ENCODE measurements at places on chromosomes 11 and 22.

GRCh38 chr11:126112547-126112946 lies 49.9 kb upstream of the CDON start:
- no peak for DNase-seq

DNA sequence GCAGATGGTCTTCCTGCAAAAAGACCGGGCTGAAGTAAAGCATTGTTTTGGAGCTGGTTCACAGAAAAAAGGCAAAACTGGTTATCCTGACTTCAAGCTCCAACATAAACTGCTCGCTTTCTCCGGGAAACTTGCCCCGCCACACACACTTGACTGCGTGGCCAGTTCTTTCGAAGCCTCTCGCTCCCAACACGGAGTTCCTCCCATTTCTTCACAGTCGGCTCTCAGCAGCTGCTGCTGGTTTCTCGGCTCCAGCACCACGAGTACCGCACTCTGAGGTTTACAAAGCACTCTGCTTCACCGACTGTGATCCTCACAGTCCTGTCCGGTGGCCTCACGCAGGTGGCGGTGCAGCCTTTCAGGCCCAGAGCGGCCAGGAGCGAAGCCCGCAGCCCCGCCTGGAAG lies 264 bp downstream of the CHEK1 start:
- no peak for DNase-seq

- no peak for DNase-seq
Observed at GRCh38 chr22:46135611-46136485, 14.5 kb upstream of the PPARA start.

GRCh38 chr11:108559904-108560303 lies 33.7 kb downstream of the EXPH5 start:
- no peak for DNase-seq

DNA sequence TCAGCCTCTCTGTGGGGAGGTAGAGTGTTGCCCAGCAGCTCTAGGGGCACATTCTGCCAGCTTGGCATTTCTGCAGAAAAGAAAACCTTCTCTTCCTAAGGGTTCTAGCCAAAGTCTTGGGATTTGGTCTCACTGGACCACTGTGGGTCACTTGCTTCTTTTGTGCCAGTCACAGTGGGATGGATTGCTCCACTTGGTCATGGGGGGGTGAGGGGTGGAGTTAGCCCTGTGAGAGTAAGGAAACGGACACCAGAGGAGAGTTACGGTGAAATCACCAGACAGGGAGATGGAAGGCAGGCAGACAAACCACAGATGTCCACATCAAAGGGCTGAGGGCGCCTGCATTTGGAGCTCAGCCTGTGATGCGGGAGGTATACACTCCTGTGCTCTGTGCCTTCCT lies 10.8 kb downstream of the SGSM1 start:
- DNase-seq: no peak

GRCh38 chr11:127873478-127873877 lies 713.9 kb downstream of the ETS1 start:
- DNase-seq: no peak

DNA sequence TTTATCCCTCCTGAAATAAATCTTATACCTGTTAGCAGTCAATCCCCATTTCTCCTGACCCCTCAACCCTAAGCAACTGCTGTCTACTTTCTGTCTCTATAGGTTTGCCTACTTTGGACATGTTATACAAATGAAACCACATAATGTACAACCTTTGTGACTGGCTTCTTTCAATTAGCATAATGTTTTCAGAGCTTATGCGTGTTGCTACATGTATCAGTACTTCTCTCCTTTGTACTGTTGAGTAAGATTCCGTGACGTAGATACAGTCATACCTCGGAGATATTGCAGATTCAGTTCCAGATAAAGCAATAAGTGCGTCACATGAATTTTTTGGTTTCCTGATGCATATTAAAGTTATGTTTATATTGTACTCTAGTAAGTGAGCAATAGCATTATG lies 127.3 kb downstream of the MORC2 start:
- no peak for DNase-seq

- DNase-seq: no peak
Observed at GRCh38 chr11:45209000-45209879, 62.8 kb downstream of the PRDM11 start.

DNA sequence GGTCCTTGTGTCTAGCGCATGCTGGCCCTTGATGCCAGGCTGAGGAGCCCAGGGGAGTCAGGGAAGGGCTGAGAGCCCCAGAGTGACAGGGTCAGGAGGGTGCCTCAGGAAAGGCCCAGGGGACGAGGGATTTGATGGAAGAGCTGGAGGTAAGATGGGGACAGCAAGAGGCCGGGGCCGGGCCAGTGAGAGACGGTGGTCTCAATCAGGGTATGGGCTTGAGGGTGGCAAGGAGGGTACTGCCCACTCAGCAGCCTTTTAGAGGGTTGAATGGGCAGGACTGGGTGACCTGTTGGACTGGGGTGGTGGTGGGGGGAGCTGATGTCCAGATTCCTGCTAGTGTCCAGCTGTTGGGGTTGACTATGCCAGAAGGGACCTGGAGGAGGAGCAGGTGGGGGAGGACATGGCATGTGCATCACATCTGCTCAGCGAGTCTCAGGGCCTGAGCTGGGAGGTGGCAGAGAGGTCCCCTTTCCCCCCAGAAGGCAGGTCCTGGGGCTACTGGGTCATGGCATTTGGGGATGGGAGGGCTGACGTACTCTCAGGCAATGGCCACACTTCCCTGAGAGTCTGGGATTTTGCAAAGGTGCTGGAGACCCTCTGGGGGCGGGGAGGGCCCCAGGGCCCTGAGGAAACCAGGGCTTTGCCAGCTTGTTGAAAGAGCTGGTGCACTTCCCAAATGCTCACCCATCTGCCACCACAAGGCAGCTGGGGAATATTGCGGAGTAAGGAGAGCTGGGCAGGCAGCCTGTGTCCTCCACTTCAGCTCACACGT lies 18.4 kb downstream of the MYO7A start:
- DNase-seq: peak; percentile 36

DNA sequence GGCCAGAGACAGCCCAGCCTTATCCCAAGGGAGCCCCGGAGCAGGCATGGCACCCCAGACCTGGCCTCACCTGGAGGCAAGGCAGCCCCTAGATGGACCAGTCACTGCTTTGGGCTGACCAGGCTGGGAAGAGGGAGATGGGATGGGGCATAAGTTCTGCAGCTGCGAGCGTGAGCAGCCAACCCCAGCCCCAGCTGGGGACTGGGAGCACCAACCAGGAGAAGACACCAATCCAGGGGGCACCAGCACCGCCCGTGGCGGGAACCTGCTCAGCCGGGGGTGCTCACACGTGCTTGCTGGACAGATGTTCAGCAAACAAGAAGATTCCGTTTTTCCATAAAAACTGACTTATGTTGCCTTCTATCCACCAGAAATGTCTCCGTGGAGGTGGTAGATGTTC lies 16.2 kb upstream of the FADD start:
- no peak for DNase-seq

DNA sequence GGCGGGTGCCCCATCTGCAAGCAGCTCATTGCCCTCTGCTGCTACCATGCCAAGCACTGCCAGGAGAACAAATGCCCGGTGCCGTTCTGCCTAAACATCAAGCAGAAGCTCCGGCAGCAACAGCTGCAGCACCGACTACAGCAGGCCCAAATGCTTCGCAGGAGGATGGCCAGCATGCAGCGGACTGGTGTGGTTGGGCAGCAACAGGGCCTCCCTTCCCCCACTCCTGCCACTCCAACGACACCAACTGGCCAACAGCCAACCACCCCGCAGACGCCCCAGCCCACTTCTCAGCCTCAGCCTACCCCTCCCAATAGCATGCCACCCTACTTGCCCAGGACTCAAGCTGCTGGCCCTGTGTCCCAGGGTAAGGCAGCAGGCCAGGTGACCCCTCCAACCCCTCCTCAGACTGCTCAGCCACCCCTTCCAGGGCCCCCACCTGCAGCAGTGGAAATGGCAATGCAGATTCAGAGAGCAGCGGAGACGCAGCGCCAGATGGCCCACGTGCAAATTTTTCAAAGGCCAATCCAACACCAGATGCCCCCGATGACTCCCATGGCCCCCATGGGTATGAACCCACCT lies 28.0 kb upstream of the L3MBTL2 start:
- no peak for DNase-seq

DNA sequence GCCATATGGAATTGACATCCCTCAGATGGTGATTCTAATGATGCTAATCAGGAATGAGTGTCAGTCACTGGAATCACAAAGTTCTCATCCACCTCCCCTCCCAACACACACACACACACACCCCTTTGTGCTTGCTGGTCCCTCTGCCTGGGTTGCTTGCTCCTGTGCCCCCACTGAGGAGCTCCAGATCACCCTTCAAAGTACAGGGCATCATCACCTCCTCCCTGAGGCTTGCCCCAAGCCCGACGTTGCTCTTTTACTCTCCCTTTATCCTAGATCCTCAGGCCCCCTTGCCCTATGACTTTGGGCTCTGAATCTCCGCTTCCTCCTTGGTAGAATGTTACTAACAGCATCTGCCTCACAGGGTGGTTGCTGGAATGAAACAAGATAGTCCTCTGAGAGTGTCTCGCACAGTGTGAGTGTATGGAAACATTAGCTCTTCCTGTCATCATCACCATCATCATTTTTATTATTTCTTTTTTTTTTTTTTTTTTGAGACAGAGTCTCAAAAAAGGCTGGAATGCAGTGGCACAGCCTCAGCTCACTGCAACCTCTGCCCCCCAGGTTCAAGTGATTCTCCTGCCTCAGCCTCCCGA lies 3.4 kb downstream of the TOM1 start:
- no peak for DNase-seq

GRCh38 chr22:17638182-17638431 lies 450 bp upstream of the BCL2L13 start:
- peak; percentile 52 for DNase-seq

DNA sequence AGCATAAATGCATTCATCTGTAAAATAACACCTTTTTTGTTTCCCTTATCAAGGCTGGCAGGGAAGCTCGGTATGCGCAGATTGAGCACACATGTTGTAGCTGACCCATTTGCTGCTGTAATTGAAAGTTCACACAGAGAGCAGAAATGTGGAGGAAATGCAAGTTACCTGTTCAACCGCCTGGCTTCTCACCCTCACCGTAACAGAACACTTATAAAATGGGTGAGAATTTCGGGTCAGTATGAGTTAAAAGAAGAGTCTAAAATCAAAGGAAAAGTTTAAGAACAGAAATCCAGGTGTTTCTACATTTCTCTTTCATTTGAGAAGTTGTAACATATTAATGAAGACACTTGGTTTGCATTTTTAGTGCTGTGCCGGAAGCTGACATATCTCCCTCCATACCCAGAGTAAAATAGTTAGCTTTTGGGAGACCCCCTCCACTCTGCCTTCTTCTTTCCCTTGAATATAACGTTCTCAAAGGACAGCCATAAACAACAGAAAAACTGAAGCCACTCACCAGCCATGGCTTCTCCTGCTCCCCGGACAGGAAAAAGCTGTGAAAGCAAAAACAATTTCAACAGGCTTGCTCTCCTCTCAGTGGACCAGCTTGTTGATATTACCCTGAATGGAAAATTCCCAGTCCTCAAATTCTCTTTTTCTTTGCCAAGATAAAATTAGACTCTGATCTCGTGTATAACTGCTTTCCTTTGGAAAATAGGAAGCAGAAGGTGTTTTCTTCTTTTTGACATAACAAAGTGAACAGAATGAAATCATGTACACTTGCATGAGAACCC lies at the start of gene CASP12:
Gene CASP12 (minus strand): TSS at position 570 of the 794 bp plus-strand sequence.
- DNase-seq: no peak

GRCh38 chr22:35957589-35957988 lies 71.0 kb downstream of the RBFOX2 start:
- DNase-seq: no peak

DNA sequence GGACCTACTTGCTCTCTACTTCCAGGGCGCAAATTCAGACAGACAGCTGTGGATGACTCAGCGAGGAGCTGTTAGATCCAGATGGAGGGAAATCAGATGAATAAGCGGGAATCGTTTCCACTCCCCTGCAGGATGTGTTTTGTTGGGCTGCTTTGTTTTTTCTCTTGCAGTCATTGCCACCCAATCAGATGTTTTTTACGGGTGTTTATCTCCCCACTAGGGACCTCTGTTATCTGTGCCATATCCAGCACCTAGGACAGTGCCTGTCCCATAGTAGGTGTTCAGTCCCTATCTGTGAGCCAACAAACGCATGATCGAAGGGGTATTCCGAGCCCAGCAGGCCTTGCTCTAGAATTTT lies 51.1 kb upstream of the PARVG start:
- DNase-seq: peak; percentile 78

- DNase-seq: no peak
Observed at GRCh38 chr22:50044485-50045118, 13.5 kb downstream of the TTLL8 start.

- DNase-seq: peak; percentile 90
Observed at GRCh38 chr11:31690041-31690440, 121.1 kb downstream of the PAX6 start.

GRCh38 chr11:1546077-1546535 lies 26.0 kb downstream of the DUSP8 start:
- no peak for DNase-seq

- no peak for DNase-seq
Observed at GRCh38 chr11:74203966-74204365, 32.9 kb downstream of the PPME1 start.

GRCh38 chr11:94948070-94948617 lies 25.2 kb downstream of the CWC15 start:
- no peak for DNase-seq

DNA sequence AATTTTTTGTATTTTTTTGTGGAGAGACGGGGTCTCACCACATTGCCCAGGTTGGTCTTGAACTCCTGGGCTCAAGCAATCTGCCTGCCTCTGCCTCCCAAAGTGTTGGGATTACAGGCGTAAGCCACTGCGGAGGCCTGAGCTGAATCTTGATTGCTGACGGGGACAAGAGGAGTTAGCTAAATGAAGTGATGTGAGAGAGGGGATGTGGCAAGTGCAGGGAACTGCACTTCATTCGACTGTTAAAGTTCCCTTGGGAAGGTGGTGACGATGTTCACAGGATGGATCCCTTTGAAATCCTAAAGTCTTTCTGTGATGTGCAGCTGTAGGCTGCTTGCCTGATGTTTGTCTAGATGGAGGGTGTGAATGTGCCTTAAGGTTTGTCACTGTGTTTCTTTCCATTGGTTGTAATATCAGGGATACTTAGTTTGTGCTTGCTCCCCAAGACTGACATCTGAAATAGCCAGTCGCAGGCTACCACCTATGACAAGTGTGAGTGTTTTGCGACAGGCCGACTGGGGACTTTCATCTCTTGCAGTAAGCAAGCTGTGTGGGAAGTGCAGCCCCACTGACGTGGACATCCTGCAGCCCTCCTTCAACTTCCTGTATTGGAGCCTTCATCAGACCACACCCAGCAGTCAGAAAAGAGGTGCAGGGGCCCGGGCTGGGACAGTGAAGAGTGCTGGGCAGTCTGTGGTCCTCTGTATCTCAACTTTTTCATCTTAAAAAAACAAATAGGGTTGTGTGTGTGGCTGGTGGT lies 19.6 kb upstream of the CCDC134 start:
- no peak for DNase-seq

GRCh38 chr22:46739094-46739870 lies 1.2 kb upstream of the CERK start:
- peak; percentile 71 for DNase-seq
